ENCODE measurements at places on chromosomes 4 and X.

GRCh38 chr4:138919094-138919936, 96.3 kb upstream of the NOCT start:
- H3K4me3 ChIP-seq, result no peak overlapping the region
- no peak for DNase-seq
- H3K27me3 ChIP-seq, result peaks cover 3% of the 10 kb centered on the region
- H3K4me1 ChIP-seq, result no peaks in the 10 kb centered on the region
- H3K36me3 ChIP-seq, result no peaks in the 10 kb centered on the region

DNA sequence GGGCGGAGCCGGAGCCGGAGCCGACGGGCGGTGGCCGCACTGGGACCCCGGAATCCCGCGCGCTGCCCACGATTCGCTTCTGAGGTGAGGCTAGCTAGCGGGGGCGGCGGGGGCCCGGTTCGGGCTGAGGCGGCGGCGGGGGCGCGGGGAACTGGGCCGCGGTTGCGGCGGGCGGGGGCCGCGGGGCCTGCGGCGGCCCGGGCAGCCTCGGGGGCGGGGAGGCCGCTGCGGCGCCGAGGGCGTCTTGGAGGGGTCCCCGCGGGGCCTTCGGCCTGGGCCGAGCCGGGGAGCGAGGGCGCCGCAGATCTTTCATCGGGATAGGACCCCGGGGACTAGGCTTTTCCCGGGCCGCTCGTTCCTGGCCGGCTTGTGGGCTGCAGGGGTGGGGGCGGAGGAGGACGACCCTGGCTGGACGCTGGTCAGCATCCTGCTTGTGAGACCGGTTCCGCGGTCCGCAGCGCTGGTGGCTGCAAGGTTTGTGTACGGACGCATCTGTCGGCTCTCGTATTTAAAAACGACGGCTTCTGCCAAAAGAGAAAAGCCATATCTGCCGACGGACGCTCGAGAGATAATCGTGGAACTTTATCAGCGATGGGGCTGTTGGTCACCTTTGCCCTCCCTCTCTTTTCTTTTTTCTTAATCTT, 419 bp downstream of the ADD1 start:
- no peaks in the 10 kb centered on the region for H3K27me3 ChIP-seq
- peak overlapping the region; percentile 87 for H3K27ac ChIP-seq
- H3K4me3 ChIP-seq, result peak overlapping the region; percentile 79

GRCh38 chrX:147322496-147322895, 508.0 kb upstream of the CXorf51A start:
- no peak for DNase-seq
- no peak overlapping the region for H3K27ac ChIP-seq
- no peaks in the 10 kb centered on the region for H3K4me1 ChIP-seq
- H3K36me3 ChIP-seq, result no peaks in the 10 kb centered on the region

DNA sequence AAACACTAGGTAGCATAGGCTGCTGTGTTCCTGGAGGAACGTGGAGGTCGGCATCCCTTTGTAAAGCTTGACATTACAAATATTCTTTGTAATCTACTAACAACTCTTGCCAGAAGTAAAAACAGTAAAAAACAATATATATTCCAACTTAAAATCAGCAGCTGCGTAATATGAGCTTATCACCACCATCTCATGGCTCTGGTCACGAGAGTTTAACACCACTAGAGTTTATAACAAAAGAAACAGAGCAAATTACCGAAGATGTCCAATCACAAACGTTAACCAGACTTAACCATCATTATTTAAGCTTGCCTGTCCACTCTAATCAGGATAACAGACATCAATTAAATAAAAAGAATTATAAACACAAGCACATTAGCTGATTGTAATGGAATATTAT, 236.7 kb downstream of the PCDH7 start:
- H3K36me3 ChIP-seq, result no peaks in the 10 kb centered on the region
- H3K27me3 ChIP-seq, result no peaks in the 10 kb centered on the region
- H3K4me1 ChIP-seq, result no peaks in the 10 kb centered on the region

DNA sequence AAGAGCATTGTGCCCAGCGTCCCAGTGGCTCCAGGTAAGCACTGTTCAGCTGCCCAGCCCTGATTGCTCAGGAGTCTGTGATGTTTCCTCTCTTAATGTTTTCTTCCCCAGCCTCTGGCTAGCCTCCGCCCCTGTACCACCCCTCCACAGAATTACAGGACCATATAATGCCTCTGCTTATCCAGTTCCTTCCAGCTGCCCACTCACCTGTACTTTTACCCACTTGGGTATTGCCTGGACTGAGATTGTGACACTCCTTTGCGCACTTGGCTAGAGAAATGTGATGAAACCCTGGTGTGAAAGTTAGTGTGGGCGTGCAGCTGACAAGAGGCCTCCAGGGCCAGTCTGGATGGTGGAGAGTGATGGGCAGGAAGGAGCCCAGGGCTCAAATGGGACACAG, at the start of gene AWAT2:
AWAT2 (minus strand) TSS at position 14 of the 400 bp plus-strand sequence; CDS start at position 8, 6 bp downstream.
- DNase-seq, result no peak
- H3K36me3 ChIP-seq, result no peaks in the 10 kb centered on the region
- no peaks in the 10 kb centered on the region for H3K27me3 ChIP-seq
- no peak within 1 kb of the TSS for H3K27ac ChIP-seq
- no peaks in the 10 kb centered on the region for H3K4me1 ChIP-seq

DNA sequence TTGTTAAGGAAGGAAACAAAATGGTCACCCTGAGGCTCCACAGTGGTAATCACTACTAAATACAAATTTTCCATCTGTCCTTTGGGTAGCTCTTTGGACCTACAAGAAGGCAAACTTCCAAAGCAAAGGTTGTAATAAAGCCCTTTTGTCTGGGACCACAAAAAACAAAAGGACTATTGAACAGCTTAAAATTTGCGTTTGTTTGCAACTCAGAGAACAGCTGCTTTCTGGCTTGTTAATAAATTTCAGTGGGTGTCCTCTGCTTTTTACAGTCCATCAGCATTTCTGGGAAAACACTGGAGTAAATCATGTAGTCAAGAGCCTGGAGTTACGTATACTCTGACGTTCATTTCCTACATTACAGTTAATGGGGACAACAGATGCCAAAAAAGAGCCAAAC, 439.7 kb upstream of the DIAPH2 start:
- H3K36me3 ChIP-seq, result no peaks in the 10 kb centered on the region
- H3K27ac ChIP-seq, result no peak overlapping the region
- H3K27me3 ChIP-seq, result no peaks in the 10 kb centered on the region
- no peaks in the 10 kb centered on the region for H3K4me1 ChIP-seq
- no peak for DNase-seq

GRCh38 chr4:55258152-55258865, 87.7 kb upstream of the SRD5A3 start:
- H3K4me3 ChIP-seq, result no peak overlapping the region
- no peaks in the 10 kb centered on the region for H3K4me1 ChIP-seq
- no peaks in the 10 kb centered on the region for H3K36me3 ChIP-seq
- DNase-seq, result no peak
- no peaks in the 10 kb centered on the region for H3K27me3 ChIP-seq

GRCh38 chr4:153799694-153800074, 10.8 kb upstream of the SFRP2 start:
- H3K27me3 ChIP-seq, result peaks cover 3% of the 10 kb centered on the region
- H3K36me3 ChIP-seq, result no peaks in the 10 kb centered on the region
- no peaks in the 10 kb centered on the region for H3K4me1 ChIP-seq
- DNase-seq, result no peak

DNA sequence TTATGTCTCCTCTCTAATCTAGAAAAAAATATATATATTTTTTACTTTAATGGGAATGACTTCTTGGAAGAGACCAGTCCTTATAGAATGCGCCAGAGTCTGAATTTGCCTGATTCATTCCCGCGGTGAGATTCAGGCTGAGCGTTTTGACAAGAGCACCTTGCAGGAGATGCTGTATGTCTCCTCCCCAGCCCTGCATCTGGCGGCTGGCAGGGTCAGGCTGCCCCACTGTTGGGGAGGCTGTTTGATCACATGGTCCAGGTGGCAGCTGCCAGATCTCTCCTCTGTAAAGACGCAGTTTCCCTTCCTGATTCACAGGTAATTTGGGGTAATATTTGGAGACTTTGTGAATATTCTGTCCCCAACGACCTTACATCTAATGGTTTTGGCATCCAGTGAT, 9.7 kb downstream of the PDZD4 start:
- H3K27ac ChIP-seq, result no peak overlapping the region
- no peak overlapping the region for H3K4me3 ChIP-seq
- DNase-seq, result no peak
- no peaks in the 10 kb centered on the region for H3K27me3 ChIP-seq
- no peaks in the 10 kb centered on the region for H3K36me3 ChIP-seq
- peaks cover 33% of the 10 kb centered on the region for H3K4me1 ChIP-seq

GRCh38 chr4:88788895-88789294, 91.3 kb upstream of the NAP1L5 start:
- no peaks in the 10 kb centered on the region for H3K27me3 ChIP-seq
- no peak overlapping the region for H3K27ac ChIP-seq
- no peak overlapping the region for H3K4me3 ChIP-seq
- no peaks in the 10 kb centered on the region for H3K4me1 ChIP-seq
- H3K36me3 ChIP-seq, result peaks cover 10% of the 10 kb centered on the region

- no peaks in the 10 kb centered on the region for H3K4me1 ChIP-seq
- no peaks in the 10 kb centered on the region for H3K36me3 ChIP-seq
- no peak overlapping the region for H3K4me3 ChIP-seq
Measured at GRCh38 chr4:173685831-173686210, 155.8 kb upstream of the HAND2 start.

GRCh38 chr4:2902126-2902525, 58.5 kb downstream of the ADD1 start:
- DNase-seq, result no peak
- no peak overlapping the region for H3K27ac ChIP-seq
- peaks cover 76% of the 10 kb centered on the region for H3K36me3 ChIP-seq
- H3K4me3 ChIP-seq, result no peak overlapping the region

GRCh38 chr4:153610623-153611376, 73.3 kb upstream of the TLR2 start:
- no peaks in the 10 kb centered on the region for H3K27me3 ChIP-seq
- H3K27ac ChIP-seq, result no peak overlapping the region
- H3K4me3 ChIP-seq, result no peak overlapping the region
- H3K4me1 ChIP-seq, result peaks cover 8% of the 10 kb centered on the region

- H3K4me3 ChIP-seq, result no peak overlapping the region
- no peaks in the 10 kb centered on the region for H3K27me3 ChIP-seq
- H3K4me1 ChIP-seq, result no peaks in the 10 kb centered on the region
Measured at GRCh38 chr4:132123870-132124623, 1025.0 kb upstream of the PCDH10 start.

GRCh38 chr4:78799551-78800495, 23.7 kb downstream of the BMP2K start:
- H3K27ac ChIP-seq, result no peak overlapping the region
- no peaks in the 10 kb centered on the region for H3K36me3 ChIP-seq
- no peaks in the 10 kb centered on the region for H3K27me3 ChIP-seq

DNA sequence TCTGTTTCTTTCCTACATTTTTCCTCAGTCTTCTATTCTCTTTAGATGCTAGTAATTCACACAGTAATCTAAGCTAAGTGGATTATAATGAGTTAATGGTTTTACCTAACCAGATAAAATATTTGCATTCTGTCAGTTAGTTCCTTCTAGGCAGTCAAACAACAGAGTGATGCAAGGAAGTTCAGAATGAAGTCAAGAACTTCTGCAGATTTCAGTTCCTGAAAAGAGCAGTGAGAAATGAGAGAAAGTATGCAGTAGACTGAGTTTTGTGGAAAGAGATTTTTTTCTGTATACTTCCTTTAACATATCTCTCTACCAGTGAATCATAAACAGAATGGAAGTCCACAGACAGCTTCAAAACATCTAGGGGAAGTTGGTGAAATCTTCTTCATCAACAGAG, 774.0 kb upstream of the POU3F4 start:
- no peak overlapping the region for H3K4me3 ChIP-seq
- no peak overlapping the region for H3K27ac ChIP-seq
- no peaks in the 10 kb centered on the region for H3K4me1 ChIP-seq
- DNase-seq, result no peak
- no peaks in the 10 kb centered on the region for H3K36me3 ChIP-seq
- H3K27me3 ChIP-seq, result no peaks in the 10 kb centered on the region

DNA sequence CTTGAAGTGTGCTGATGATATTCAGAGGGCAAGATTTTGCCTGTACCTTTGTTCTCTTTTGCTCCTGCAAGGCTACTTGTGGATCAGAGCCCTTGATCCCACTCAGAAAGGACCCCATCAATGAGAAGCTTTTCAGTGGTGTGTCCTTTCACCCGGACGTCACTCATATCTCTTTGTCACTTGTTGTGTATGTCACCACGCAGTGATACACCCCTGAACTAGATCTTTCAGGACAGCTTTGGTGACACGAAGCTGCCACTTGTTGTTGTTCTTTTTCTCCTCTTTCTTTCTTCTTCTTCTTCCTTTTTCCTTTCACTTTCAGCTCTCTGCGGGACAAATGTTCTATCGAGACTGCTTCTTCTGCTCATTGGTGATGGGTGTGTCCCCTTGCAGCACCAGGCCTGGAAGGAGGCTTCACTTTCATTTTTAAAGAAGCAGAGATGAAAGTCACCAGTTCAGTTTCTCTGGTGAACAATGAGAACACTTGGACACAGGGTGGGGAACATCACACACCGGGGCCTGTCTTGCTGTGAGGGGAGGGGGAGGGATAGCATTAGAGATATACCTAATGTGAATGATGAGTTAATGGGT, 83.6 kb downstream of the NBDY start:
- DNase-seq, result no peak
- H3K27ac ChIP-seq, result peak overlapping the region; percentile 62
- H3K4me3 ChIP-seq, result peak overlapping the region; percentile 20
- no peaks in the 10 kb centered on the region for H3K27me3 ChIP-seq
- H3K4me1 ChIP-seq, result no peaks in the 10 kb centered on the region
